ENCODE measurements at places on chromosomes 12 and 14. TPM values are rescaled to one million over a fixed set of nuclear protein-coding genes. Genes with fewer than 3 reads are reported as not detected.

DNA sequence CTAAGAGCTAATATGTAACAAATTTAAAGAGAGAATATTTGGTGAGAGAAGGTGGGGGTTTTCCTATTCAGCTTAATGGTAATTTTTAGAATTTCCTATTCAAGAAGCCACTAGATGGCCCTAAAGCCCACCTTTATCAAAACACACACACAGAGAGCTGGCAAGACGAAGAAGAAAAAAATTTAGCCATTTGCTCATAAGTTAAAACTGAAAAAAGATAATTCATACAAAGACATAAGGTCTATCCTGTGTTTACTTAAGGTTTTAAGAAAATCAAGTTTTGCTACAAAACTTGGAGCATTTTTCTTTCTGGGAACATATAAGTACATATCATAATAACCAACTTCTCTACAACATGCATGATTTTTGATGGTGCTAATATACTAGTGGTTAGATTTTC, 46.8 kb upstream of the PCED1B start:
- DNase-seq: no peak

- DNase-seq: no peak
Observed at GRCh38 chr12:6088921-6089747, 35.3 kb downstream of the VWF start.

DNA sequence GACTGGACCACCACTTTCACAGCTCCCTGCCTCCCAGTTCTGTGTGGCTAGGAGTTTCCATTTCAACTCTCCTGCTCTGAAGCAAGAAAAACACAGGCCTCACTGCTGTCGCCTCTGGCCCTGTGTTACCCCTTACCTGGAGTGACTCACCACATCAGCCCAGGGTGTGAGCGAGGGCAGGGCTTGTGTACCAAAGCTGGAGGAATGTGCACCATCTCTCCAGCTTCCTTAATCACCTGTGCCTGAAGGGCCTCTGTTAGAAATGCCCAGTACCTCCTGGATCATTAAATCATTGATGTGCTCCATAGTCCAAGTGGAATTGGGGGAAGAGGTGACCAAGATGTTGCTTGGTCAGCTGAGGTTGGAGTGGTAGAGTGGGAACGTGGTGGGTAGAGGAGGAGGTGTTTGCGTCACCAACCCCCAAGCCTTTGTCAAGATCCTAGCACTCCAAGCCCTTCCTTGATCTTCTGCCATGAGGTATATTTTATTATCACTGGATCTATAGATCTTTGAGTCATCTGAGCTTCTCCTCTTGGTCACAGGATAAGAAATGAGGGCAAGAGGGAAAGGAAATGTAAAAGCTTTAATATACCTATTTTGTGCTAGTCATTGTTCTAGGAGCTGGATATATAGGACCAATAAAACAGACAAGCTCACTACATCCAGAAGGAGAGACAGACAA, 51.3 kb downstream of the SSPN start:
- DNase-seq: no peak

DNA sequence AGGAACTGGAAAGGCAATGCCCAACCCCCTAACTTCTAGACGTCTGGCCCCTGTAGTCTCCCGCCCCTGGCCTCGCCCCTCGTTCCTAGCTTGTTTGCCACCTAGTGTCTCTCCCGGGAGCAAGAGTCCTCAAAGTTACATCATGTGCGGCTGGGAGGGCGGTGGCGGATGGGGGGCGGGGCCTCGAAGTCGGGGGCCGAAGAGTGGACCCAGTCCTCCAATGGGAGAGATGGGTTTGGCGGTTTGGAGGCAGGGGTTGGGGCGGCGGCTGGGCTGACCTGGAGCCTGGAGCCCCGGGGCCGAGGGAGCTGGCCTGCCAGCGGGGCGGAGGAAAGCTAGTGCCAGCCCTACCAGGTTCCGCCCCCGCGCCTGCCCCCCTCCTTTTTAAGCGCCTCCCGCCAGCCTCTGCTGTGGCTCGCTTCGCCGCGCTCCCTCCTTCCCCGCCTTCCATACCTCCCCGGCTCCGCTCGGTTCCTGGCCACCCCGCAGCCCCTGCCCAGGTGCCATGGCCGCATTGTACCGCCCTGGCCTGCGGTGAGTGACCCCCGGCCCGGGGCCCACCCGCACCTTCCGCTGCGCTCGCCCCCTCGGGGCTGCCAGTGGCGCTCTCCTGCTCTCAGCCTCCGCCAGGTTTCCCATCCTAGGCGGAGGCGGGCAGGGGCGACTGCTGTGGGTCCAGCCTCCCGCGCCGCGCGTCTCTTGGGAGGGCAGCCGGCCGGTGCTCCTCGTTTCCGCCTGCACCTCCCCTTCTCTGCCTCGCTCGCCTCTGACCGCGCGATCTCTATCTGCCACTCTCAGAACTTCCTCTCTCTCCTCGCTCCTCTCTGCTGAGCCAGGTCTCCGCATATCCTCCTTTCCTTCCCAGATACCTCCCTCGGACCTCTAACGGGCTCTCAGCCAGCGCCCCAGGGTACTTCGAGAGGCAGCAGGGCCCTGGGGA, at the start of gene PCK2:
Gene PCK2 (plus strand): TSS at position 411 of the 940 bp plus-strand sequence. CDS start 95 bp downstream, at position 506.
- peak; percentile 47 for DNase-seq

DNA sequence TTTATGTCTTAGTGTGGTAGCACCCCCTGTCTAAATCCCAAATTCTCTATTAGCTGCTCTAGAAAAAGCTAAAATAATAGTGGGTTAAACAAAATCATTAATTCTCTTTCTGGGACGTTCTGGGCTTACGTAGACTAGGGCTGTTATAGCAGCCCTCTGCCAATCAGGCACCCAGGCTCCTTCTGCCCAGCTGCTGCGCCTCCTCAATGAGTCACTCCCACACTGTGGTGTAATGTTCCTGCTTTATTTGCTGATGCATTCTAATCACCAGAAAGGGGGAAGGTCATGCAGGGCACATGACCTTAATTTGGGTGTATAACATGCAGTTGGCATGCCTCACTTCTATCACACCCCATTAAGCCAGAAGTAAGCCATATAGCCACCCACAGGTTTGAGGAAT, 294.5 kb downstream of the GALC start:
- DNase-seq: no peak

GRCh38 chr14:99772371-99773283, 20.6 kb upstream of the EML1 start:
- DNase-seq: no peak

DNA sequence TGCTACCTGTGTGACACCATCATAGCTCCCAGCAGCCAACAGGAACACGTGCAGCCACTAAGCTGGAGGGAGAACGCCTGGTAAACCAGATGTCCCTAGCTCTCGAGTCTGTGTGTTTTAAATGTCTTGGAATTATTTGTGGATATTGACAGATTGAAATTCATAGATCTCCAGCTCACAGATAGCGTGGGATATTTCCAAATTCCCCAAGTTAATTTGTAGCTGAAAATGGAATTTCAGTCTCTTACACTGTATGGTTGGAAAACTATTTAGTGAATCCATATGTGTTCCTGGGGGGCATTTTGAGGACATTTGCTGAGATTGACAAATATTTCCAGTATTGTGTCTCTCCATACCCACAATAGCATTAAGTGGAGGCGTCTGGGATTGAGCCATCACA, 618.6 kb upstream of the TMEM132C start:
- DNase-seq: no peak

DNA sequence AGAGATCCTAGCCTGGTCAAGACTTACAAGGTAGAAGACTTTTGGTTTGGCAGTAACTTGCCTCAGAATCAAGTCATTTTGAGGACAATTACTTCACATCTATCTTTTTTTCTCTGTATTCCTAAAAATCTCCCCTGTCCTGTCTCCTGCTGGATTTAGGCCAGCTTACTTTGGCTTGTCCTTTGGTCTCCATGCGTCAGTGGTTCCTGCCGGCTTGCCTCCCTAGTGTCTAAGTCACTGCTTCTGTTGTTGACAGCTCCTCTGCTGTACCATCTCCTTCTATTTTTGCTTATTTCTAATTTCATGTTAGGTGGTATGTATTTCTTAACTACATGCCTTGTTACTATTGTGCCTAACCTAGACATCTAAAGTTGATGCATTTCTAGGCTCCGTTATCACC, 39.7 kb upstream of the FBLN5 start:
- DNase-seq: no peak

DNA sequence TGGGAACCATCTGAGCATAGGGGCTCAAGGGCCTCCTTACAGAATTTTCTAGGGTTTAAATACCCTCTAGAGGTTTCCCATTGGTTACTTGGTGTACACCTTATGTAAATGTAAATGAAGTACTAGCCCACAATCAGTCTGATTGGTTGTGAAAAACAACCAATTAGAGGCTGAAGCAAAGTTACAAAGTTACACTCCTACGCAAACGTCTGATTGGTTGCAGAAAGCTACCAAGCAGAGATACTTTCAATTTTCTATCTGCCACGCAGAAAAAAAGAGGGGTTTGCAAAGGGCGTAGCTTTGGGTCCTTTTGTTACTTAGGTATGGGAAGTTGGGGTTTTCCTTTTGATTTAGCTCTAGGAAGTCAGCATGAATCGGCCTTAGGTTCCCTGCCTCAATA, 1.8 kb upstream of the TMEM19 start:
- no peak for DNase-seq

GRCh38 chr14:89767131-89767530, 187.4 kb downstream of the EFCAB11 start:
- no peak for DNase-seq

The SRSF5 gene
- polyA plus RNA-seq: 768 TPM

The OVCH1 gene
- 0.23 TPM for polyA plus RNA-seq

The RCOR1 gene
- polyA plus RNA-seq: 32.3 TPM
